Ascending aorta (tissue), 2 donors: ENCODE measurements at places on chromosomes 4 and X. TPM values are rescaled to one million over a fixed set of nuclear protein-coding genes. Genes with fewer than 3 reads are reported as not detected.

DNA sequence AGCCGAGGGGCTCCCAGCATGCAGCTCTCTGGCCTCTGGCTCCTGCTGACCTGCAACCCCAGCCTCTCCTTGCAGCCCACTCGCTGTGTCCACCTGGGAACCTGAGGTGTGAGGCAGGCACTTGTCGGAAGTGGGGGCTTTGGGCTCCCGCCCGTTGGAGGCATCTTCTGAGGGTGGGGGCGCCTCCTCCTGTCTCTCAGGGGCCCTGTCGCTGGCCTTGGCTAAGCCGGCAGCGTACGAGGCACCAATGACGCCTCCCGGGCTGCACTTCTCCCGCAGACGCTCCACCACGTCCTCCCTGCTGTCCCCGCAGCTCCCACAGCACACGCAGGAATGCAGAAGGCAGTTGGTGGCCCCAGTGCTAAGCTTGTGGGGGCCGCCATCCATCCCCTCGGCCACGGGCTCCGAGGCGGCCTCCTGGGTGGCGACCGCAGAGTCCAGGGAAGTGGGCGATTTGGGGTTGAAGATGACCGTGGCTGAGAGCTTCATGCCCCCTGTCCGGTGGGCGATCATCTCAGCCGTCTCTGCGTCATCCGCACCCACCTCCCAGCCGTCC is 42.5 kb upstream of the MXD4 start:
- DNase-seq = no peak

DNA sequence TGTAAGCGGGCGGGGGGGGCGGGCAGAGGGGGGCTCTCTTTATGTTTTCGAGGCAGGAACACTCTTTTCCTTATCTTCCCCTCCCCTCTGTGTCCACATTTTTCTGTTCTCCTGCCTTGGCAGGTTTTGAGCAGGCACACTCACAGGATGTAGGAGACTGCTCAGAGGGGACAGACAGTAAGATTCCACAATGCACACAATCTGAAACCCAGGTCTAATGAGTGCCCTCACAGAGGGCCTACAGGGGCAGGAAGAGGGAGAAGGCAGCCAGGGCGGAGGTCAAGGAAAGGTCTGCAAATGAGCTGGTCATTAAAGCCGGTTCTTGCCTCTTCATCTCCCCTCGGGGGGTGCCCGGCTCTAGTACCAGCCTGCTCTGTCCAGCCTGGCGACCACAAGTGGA is 106.1 kb upstream of the ATP6AP2 start:
- DNase-seq = no peak

GRCh38 chrX:20414762-20415445 is 148.2 kb upstream of the RPS6KA3 start:
- no peak for DNase-seq

DNA sequence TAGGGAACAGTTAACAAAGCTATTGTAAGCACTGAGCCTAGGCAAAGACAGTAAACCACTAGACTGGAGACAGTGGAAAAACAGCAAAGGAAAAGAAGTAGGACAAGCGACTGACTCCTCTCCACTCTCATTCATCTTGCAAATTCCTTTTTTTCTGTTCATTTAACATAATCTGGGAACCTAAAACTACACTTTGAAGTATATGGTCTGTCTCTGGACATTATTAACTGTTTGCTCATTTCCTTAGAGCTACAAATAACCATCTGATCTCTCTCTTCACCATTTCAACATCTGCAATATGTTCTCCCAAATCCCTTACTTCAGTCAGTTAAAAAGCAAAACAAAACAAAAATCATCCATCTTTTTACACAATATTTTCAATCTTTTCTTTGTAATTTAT is 642 bp downstream of the HMGN5 start:
- no peak for DNase-seq

DNA sequence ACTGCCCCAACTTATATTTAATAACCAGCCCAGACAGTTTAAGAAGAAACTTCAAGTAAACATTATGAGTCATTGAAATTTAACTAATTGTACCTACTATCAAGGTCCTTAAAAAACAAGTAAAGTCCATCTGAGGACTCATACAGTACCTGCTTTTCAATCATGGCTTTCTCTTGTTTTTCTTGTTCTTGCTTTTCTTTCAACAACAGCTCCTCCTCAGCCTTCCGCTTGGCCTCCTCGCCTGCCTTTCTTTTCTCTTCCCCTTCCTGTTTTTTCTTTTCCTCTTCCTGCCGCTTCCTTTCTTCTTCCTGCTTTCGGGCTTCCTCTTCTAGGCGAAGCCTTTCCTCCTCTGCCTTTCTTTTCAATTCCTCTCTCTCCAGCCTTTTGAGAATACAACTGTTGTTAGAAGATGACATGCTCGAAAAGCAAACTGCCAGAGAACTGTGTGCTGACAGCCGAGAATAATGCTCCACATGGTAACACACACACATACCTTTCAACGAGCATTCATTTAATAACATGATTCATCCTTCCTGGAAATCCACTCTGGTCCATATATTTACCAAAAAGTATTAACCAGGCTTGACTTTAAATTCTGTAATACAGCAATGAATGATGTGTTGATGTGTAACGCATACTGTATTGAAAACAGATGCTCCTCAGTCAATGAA is 25.2 kb upstream of the BCLAF3 start:
- DNase-seq = no peak

DNA sequence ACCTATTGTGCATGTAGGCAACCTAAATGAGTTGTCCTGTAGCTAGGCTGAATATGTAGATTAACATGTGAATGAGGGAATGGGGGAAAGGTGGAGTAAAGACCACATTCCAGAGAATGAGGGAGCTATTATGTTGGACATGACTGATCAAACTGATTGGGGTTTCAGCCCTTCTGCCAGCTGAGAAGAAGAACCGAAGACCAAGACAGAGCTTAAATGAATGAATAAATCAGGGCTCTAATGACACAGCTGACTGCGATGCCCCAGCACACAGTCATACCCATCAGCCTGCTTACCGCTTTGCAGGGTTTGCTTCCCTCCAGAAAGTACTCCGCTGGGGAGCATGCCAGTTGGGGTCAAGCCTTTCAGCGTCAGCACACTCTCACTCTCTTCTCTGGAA is 315.4 kb downstream of the PPP3CA start:
- DNase-seq = no peak

GRCh38 chr4:74263551-74263950 is 44.7 kb upstream of the EPGN start:
- DNase-seq = no peak

DNA sequence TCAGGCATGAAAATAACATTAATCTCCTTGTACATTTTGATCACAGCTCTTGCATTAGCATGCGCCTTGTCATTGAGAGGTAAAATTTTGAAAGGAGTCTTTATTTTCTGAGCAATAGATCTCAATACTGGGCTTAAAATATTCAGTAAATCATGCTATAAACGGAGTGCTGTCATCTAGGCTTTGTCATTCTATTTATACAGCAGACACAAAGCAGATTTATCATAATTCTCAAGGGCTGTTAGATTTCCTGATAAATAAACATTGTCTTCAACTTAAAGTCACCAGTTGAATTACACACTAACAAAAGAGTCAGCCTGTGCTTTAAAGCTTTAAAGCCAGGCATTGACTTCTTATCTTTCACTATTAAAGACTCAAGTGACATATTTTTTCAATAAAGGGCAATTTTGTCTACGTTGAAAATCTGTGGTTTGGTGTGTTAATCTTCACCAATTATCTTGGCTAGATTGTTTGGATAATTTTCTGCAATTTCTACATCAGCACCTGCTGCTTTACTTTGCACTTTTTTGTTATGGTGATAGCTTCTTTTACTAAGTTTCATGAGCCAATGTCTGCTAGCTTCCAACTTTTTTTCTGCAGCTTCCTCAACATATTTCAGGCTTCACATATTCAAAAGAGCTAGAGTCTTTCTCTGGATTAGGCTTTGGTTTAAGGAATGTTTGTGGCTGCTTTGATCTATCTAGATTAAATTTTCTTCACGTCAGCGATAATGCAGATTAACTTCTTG is 27.9 kb upstream of the UGT2B4 start:
- DNase-seq = no peak

- no peak for DNase-seq
Measured at GRCh38 chr4:120218981-120219380, 152.3 kb upstream of the MAD2L1 start.

GRCh38 chr4:75545526-75545925 is 10.3 kb upstream of the ODAPH start:
- no peak for DNase-seq

- DNase-seq = no peak
Measured at GRCh38 chr4:113760094-113760794, 1.3 kb downstream of the CAMK2D start.

DNA sequence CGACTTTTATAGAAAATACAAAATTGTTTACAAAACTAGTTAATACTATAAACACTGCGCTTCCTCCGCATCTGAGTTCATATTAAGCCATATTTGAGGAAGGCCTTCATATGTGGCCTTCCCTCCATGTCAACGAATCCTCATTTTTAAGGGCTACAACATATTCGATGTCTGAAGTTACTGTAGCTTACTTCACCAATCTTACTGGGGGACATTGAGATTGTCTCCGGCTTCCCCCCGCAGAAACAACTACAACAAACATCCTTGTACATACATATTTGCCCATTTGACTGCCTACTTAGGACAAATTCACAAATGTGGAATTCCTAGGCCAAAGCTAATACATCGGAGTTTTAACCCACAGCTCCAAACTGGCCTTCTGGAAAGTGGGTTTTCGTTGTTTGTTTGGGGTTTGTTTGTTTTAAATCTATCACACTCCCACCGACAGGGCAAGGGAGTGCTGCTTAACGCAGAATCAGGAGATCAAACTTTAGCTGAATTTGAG is 581 bp upstream of the FAM114A1 start:
- DNase-seq = no peak

DNA sequence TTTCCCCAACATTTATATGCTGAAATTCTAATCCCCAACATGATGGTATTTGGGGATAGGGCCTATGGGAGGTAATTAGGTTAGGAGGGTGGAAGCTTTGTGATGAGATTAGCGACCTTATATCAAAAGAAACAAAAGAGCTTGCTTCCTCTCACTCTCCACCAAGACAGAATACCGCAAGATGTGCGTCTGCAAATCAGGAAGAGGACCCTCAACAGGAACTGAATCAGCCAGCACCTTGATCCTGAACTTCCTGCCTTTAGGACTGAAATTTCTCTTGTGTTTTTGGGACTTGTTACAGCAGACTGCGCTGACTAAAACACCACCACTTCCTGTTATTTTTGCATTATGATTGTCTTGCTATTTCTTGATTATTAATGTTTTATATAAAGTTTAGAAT is 1889.4 kb downstream of the C4orf33 start:
- no peak for DNase-seq

- no peak for DNase-seq
Measured at GRCh38 chr4:23023666-23024065, 330.9 kb downstream of the GBA3 start.

DNA sequence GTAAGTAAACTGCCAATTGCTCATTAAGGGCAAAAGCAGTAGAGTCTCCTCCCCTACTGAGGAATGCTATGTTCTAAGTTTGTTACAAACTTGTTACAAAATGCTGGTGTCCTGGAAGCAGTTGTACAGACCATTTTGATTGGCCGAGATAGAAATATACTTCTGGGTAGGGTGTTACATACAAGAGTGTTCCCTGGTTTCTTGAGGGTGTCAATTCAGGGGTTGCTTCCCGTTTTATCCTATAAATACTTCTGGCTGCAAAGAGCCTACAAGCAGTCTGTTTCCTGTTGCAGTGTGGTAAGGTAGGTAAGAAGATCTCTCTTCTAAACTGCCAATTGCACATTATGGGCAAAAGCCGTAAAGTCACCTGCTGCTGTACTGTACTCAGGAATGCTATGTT is 5.7 kb downstream of the TRPC5OS start:
- DNase-seq = no peak

GRCh38 chr4:97643179-97643578 is 500.1 kb downstream of the STPG2 start:
- no peak for DNase-seq

- no peak for DNase-seq
Measured at GRCh38 chr4:123930996-123931395, 534.4 kb downstream of the SPRY1 start.

DNA sequence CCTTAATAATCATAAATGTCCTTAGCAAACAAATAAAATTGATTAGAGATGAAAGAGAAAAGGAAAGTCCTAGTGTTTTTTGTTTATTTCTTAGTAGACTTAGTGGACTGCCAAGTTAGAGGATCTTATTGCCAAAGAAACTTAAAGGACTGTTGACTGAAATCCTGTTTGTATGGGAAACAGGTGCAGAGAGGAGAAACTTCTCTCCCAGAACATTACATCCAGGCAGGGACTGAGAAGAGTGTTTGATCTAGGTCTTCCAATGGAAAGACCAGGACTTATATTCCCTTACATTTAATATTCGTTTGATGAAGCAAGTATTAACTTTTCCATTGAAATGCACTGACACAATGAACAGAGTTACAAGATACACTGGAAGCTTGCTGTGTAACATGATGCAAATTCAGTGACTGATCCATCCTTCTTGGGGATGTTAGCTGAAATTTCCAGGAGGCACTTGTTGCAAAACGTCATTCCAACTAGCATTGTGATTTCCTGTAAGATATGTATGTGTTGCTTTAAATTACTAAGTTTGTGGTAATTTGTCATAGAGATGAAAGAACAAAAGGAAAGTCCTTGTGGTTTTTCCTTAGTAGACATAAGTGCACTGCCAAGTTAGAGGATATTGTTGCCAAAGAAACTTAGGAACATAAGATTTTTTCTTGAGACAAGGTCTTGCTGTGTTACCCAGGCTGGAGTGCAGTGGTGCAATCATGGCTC is 505.6 kb downstream of the STIM2 start:
- DNase-seq = no peak

- DNase-seq = no peak
Measured at GRCh38 chr4:123501733-123502132, 105.1 kb downstream of the SPRY1 start.

- DNase-seq = no peak
Measured at GRCh38 chrX:115912372-115912897, 258.1 kb upstream of the AGTR2 start.

DNA sequence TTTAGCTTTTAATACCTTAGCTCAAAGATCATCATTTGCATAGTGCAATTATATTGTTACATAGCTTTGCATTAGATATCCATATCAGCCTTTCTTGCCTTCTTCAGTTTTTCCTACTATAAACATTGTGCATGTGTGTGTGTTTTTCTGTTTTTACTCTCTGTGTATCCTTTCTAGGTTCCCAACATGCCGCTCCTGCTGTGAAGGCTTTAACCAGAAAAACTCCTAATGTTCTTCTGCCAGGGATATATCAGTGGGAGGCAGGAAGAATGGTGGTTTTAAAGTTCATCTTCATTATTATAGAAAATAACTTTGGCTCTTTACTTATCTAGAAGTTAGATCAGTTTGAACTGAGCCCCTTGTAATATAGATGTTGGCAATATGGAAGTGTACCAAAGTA is 61.2 kb downstream of the CPE start:
- no peak for DNase-seq

GRCh38 chr4:81722290-81722851 is 250.7 kb upstream of the RASGEF1B start:
- DNase-seq = no peak

GRCh38 chrX:104008831-104009230 is 4.7 kb downstream of the H2BW1 start:
- no peak for DNase-seq

GRCh38 chr4:100302061-100303026 is 112.1 kb upstream of the DDIT4L start:
- DNase-seq = no peak

- no peak for DNase-seq
Measured at GRCh38 chr4:42843694-42844093, 48.8 kb upstream of the GRXCR1 start.

SLC26A1 gene
- total RNA-seq = not detected

FUNDC1 gene
- 2.4 TPM for total RNA-seq

PNMA6E gene
- total RNA-seq = not detected

CTAG2 gene
- total RNA-seq = not detected

IQCM gene
- not detected for total RNA-seq

PNMA5 gene
- total RNA-seq = not detected

ZNF185 gene
- total RNA-seq = not detected

RS1 gene
- total RNA-seq = not detected

BEND4 gene
- total RNA-seq = not detected

FIP1L1 gene
- total RNA-seq = 20.4 TPM
